ENCODE measurements at places on chromosomes 1 and 21. TPM values are rescaled to one million over a fixed set of nuclear protein-coding genes. Genes with fewer than 3 reads are reported as not detected.

PRAMEF27 gene
- not detected for total RNA-seq

FNBP1L gene
- total RNA-seq: 0.14 TPM

LCE2C gene
- not detected for total RNA-seq

FMN2 gene
- total RNA-seq: not detected

NBPF26 gene
- 6.5 TPM for total RNA-seq

KMO gene
- total RNA-seq: 0.09 TPM

PRR9 gene
- not detected for total RNA-seq

SLC9C2 gene
- not detected for total RNA-seq

URB2 gene
- 35.8 TPM for total RNA-seq

LENEP gene
- 1.4 TPM for total RNA-seq

S100A7 gene
- not detected for total RNA-seq
